ENCODE measurements at places on chromosomes 11 and 22. TPM values are rescaled to one million over a fixed set of nuclear protein-coding genes. Genes with fewer than 3 reads are reported as not detected.

Gene TESMIN
- 8.7 TPM for total RNA-seq

Gene ADAMTS8
- 1.2 TPM for total RNA-seq

Gene TH
- total RNA-seq: not detected

Gene DNAJB13
- total RNA-seq: 4.3 TPM

Gene ANO5
- total RNA-seq: 4.2 TPM

Gene CLP1
- total RNA-seq: 12.2 TPM

Gene CYTH4
- total RNA-seq: 30.2 TPM

Gene MRPL49
- total RNA-seq: 53.3 TPM

Gene PIH1D2
- total RNA-seq: 7.5 TPM

Gene MMP27
- total RNA-seq: not detected

DNA sequence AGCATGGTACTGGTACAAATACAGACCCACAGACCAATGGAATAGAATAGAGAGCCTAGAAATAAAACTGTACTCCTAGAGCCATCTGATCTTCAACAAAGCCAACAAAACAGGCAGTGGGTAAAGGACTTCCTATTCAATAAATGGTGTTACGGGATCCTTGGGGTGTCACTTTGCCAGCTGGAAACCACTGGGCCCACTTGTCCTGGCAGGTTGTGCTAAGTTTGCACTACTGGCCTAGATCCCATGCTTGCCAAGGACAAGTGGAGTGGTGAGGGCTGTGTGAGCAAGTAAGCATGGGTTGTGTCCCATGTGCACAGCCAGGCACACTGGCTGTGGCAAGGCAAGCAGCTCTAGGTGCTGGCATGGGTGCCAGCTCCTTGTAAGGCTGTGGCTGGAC is 8.8 kb upstream of the ISX start:
- no peak overlapping the region for H3K4me3 ChIP-seq
- no peak for DNase-seq
- no peaks in the 10 kb centered on the region for H3K4me1 ChIP-seq
- no peaks in the 10 kb centered on the region for H3K36me3 ChIP-seq

- DNase-seq: no peak
- H3K27ac ChIP-seq: no peak overlapping the region
- H3K4me1 ChIP-seq: peaks cover 26% of the 10 kb centered on the region
- H3K27me3 ChIP-seq: no peaks in the 10 kb centered on the region
- no peak overlapping the region for H3K4me3 ChIP-seq
Measured at GRCh38 chr11:68504432-68505066, 44.0 kb downstream of the PPP6R3 start.

GRCh38 chr11:12743834-12744449 is 69.7 kb downstream of the TEAD1 start:
- H3K4me1 ChIP-seq: peaks cover 12% of the 10 kb centered on the region
- DNase-seq: peak; percentile 46
- no peaks in the 10 kb centered on the region for H3K27me3 ChIP-seq
- H3K27ac ChIP-seq: no peak overlapping the region
- H3K36me3 ChIP-seq: no peaks in the 10 kb centered on the region

DNA sequence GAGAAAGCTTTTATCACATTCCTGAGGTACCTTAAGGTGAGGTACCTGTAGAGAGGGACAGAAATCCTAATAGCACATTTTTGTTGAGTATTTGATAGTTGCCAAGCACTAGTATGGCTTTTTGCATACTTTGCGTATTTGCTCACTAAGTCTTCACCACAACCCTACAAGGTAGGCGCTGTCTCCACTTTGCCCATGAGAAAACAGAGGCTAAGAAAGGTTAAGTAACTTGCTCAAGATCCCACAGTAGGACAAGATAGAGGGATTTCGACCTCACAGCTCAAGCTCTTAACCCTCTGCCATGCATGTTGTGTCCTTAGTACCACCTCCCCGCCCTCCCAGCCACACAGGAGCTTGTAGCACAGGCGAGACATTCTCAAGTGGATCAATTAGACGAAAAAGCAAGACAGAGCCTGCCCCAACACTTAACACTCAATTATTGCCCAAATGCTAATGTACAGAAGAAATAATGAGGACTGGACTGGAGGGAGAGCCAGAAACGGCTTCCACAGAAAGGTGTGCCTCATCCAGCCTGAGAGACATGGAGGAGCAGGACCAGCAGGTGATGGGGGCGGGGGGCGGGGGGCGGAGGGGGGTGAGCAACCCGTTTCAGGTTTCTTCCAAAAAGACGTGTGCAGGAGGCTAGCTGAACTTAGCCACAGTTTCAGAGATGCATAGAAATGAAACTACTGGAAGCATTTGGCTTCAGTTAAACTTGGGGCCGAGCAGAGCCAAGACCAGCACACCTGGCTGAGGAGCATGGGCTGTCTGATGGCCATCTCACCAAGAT is 26.7 kb upstream of the CD44 start:
- H3K4me3 ChIP-seq: no peak overlapping the region
- H3K27ac ChIP-seq: no peak overlapping the region
- no peaks in the 10 kb centered on the region for H3K4me1 ChIP-seq
- no peaks in the 10 kb centered on the region for H3K36me3 ChIP-seq

DNA sequence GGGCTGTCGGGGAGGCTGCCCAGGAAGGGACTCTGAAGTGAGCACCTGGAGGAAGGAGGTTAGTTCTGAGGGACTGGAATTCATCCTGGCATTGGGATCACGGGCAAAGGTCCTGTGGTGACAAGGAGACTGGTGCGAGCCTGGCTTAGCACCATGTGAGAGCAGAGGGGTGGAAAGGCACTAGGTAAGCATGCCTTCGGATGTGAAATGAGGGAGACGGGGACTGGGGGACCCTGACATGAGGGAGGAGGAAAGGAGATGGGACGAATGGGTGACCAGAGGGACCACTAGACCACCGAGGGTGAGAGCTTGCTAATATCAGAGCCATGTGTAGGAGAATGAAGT is 3.1 kb upstream of the VPREB1 start:
- H3K27ac ChIP-seq: no peak overlapping the region
- DNase-seq: no peak
- no peak overlapping the region for H3K4me3 ChIP-seq
- no peaks in the 10 kb centered on the region for H3K36me3 ChIP-seq
- no peaks in the 10 kb centered on the region for H3K27me3 ChIP-seq

DNA sequence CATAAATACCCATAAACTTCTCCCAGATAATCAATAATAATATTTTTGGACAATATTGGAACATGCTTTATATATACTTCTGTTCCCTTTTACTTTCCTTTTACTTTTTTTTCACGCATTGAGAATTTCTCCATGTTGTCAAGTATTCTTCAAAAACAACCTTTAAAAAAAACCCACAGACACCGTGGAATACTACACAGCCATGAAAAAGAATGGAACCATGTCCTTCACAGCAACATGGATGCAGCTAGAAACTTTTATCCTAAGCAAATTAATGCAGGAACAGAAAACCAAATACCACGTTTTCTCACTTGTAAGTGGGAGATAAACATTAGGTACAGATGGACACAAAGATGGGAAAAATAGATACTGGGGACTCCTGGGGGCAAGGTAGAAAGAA is 854.7 kb downstream of the TBC1D22A start:
- H3K36me3 ChIP-seq: no peaks in the 10 kb centered on the region
- H3K27ac ChIP-seq: no peak overlapping the region
- H3K4me3 ChIP-seq: no peak overlapping the region

- H3K4me3 ChIP-seq: no peak overlapping the region
Measured at GRCh38 chr22:37765498-37765897, 42.2 kb upstream of the GCAT start.

- no peaks in the 10 kb centered on the region for H3K27me3 ChIP-seq
- H3K4me1 ChIP-seq: peaks cover 5% of the 10 kb centered on the region
- H3K36me3 ChIP-seq: peaks cover 13% of the 10 kb centered on the region
- no peak for DNase-seq
- H3K27ac ChIP-seq: no peak overlapping the region
- no peak overlapping the region for H3K4me3 ChIP-seq
Measured at GRCh38 chr11:61340979-61341378, 8.0 kb downstream of the TKFC start.

GRCh38 chr22:37019309-37020191 is at the start of the genes MPST and TST:
TSS of gene MPST (plus strand) at chr22:37019742. CDS start at chr22:37019837, 95 bp downstream.
TSS of gene TST (minus strand) at chr22:37019447. CDS start at chr22:37018732, 715 bp downstream.
- peak within 1 kb of the TSS; percentile 77 for H3K4me3 ChIP-seq
- H3K27ac ChIP-seq: peak within 1 kb of the TSS; percentile 90
- H3K36me3 ChIP-seq: no peaks in the 10 kb centered on the region
- H3K4me1 ChIP-seq: no peaks in the 10 kb centered on the region
- no peaks in the 10 kb centered on the region for H3K27me3 ChIP-seq

DNA sequence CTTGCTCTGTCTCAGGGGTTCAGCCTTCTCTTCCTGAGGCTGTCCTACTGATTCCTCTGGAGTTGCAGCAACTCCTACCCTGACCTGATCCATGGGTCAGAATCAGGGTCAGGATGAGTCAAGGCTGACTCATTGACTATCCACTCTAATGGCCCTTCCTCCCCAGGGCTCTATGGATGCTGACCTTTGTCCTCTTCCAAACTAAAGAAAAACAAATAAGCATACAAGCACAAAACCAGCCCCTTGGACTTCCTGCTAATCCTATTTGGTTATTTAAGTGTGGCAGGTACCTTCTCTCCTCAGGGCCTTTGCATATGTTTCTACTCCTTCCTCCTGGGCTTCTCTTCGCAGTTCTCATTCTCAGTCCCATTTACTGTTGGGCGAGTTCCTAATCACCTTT is 204.5 kb upstream of the NAV2 start:
- no peak overlapping the region for H3K27ac ChIP-seq
- peaks cover 6% of the 10 kb centered on the region for H3K27me3 ChIP-seq
- no peak overlapping the region for H3K4me3 ChIP-seq
- H3K36me3 ChIP-seq: no peaks in the 10 kb centered on the region

DNA sequence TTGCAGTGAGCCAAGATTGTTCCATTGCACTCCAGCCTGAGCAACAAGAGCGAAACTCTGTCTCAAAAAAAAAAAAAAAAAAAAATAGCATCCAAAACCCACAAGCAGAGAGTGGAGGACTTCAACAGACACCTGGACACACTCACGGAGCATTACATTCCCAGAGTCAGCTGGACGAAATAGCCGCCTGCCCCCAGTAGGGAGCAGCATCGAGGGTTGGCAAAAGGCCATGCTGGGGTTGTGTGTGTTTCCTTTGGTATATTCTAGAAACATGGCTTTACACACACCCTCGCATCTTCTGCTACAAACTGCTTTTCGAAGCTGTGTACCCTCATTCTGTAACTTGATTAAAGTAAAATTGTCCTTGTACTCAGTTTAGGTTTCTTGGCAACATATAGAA is 5.3 kb downstream of the ADA2 start:
- no peaks in the 10 kb centered on the region for H3K36me3 ChIP-seq
- no peak overlapping the region for H3K27ac ChIP-seq
- DNase-seq: no peak
- H3K27me3 ChIP-seq: no peaks in the 10 kb centered on the region
- H3K4me3 ChIP-seq: no peak overlapping the region

GRCh38 chr22:31295831-31296657 is 3.8 kb upstream of the PIK3IP1 start:
- no peaks in the 10 kb centered on the region for H3K36me3 ChIP-seq
- no peak for DNase-seq
- H3K27ac ChIP-seq: peak overlapping the region; percentile 88
- H3K4me1 ChIP-seq: peaks cover 12% of the 10 kb centered on the region
- no peak overlapping the region for H3K4me3 ChIP-seq
- H3K27me3 ChIP-seq: no peaks in the 10 kb centered on the region

- no peak overlapping the region for H3K4me3 ChIP-seq
- H3K27ac ChIP-seq: no peak overlapping the region
- no peaks in the 10 kb centered on the region for H3K27me3 ChIP-seq
- H3K36me3 ChIP-seq: peaks cover 5% of the 10 kb centered on the region
- no peak for DNase-seq
- peaks cover 6% of the 10 kb centered on the region for H3K4me1 ChIP-seq
Measured at GRCh38 chr11:64842366-64842759, 2.1 kb downstream of the CDC42BPG start.

DNA sequence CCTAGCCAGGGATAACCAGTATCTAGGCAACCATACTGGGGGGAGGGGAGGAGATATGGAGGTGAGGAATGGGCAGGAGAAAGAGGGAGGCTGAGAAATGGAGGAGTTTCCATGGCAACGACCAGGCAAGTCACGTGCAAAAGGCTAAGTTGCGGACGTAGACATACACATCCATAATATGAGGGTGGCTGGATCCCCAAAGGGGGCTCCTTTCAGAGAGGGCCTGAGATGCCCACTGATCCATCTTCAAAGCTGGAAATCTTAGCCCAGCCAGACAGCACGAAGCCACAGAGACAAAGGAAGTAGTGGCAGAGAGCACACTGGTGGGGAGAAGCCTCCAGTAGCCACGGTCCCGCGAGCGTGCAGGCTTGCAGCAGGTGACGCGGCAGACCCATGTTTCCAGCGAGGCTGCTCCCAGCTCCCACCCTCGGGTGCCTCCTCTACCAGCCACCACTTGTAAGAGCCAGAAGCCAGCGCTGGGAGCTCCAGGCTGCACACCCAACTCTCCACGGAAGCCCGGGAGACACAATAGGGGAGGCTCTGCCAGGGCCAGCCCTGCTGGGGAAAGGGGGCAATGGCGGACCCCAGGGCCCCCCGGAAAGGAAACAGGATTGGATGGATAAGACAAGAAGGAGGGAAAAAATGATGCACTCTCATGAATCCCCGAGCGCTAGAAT is 938 bp downstream of the FXYD6 start:
- no peaks in the 10 kb centered on the region for H3K27me3 ChIP-seq
- peaks cover 3% of the 10 kb centered on the region for H3K4me1 ChIP-seq
- peak; percentile 66 for DNase-seq
- no peak overlapping the region for H3K27ac ChIP-seq
- peak overlapping the region; percentile 73 for H3K4me3 ChIP-seq
- no peaks in the 10 kb centered on the region for H3K36me3 ChIP-seq

GRCh38 chr22:25760848-25761595 is 19.0 kb downstream of the MYO18B start:
- H3K36me3 ChIP-seq: no peaks in the 10 kb centered on the region
- H3K4me1 ChIP-seq: no peaks in the 10 kb centered on the region
- no peak overlapping the region for H3K27ac ChIP-seq
- DNase-seq: no peak
- no peak overlapping the region for H3K4me3 ChIP-seq
- no peaks in the 10 kb centered on the region for H3K27me3 ChIP-seq

DNA sequence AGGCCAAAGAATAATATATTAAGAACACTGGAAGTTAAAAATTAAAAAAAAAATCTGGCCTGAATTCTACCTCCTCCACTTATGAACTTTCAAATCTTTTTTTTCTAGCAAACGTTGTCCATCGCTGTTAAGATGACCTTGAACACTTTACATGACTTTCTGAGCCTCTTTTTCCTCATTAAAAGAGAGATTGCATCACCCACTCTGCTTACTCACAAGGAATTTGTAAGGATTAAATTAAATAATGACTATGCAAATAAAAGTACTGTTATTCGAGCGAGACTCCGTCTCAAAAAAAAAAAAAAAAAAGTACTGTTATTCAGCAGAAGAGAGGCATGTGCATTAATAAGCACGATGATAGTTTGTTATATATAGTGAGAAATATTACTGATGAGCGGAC is 285.1 kb upstream of the CCDC90B start:
- no peak for DNase-seq
- H3K4me1 ChIP-seq: no peaks in the 10 kb centered on the region
- no peaks in the 10 kb centered on the region for H3K36me3 ChIP-seq
- H3K27me3 ChIP-seq: no peaks in the 10 kb centered on the region

Data from kidney (tissue), 22 donors.